ENCODE measurements at places on chromosomes 11 and 22. TPM values are rescaled to one million over a fixed set of nuclear protein-coding genes. Genes with fewer than 3 reads are reported as not detected.

GRCh38 chr22:44206696-44207095 is 26.0 kb downstream of the PARVG start:
- peaks cover 2% of the 10 kb centered on the region for H3K27me3 ChIP-seq
- no peaks in the 10 kb centered on the region for H3K36me3 ChIP-seq

Gene MUC5AC
- not detected for total RNA-seq

- no peak overlapping the region for H3K4me3 ChIP-seq
- H3K27me3 ChIP-seq: no peaks in the 10 kb centered on the region
Observed at GRCh38 chr11:80636999-80637398, 1196.2 kb upstream of the TENM4 start.

GRCh38 chr22:37310815-37311595 is 28.7 kb downstream of the CYTH4 start:
- no peak overlapping the region for H3K27ac ChIP-seq
- no peak for DNase-seq
- peaks cover 43% of the 10 kb centered on the region for H3K4me1 ChIP-seq
- no peaks in the 10 kb centered on the region for H3K36me3 ChIP-seq
- no peak overlapping the region for H3K4me3 ChIP-seq
- no peaks in the 10 kb centered on the region for H3K27me3 ChIP-seq

Gene TRPC6
- total RNA-seq: 3.1 TPM

DNA sequence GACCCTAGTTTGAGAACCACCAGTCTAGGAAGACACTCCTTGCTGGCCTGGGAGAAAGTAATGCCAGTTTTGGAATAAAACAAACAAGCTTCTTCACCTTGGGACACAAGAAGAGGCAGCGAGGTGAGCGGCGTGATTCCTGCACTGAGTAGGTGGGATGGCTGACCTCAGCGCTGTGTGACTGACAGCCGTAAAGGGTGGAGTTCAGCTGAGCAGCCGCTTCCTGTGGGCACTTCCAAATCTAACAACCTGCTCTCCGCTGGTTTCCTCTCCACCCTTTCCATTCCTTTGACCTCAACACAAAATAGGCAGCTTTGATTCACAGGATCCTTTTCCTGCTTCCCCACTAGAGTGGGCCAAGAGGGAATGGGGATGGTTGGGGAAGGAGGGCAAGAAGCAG is 45.8 kb downstream of the PC start:
- H3K27ac ChIP-seq: no peak overlapping the region
- no peak overlapping the region for H3K4me3 ChIP-seq
- DNase-seq: no peak
- H3K4me1 ChIP-seq: peaks cover 6% of the 10 kb centered on the region
- peaks cover 10% of the 10 kb centered on the region for H3K36me3 ChIP-seq

Measured in IMR-90 (cell line).